ENCODE measurements at places on chromosomes 16 and 17.

- DNase-seq: no peak
Measured at GRCh38 chr17:76588182-76588581, 2.5 kb upstream of the ST6GALNAC2 start.

DNA sequence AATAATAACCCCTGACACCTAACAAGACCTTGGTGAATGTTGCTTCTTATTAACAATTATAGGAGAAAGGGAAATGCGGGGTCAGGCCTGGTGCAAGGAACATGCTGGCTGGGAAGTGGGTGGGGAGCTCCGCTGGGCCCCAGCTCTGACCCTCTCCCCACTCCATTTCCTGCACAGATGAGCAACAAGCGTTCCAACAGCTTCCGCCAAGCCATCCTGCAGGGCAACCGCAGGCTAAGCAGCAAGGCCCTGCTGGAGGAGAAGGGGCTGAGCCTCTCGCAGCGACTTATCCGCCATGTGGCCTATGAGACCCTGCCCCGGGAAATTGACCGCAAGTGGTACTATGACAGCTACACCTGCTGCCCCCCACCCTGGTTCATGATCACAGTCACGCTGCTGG is 23.0 kb downstream of the RHBDL3 start:
- DNase-seq: no peak

GRCh38 chr16:77043076-77043475 is 147.9 kb upstream of the MON1B start:
- DNase-seq: no peak

DNA sequence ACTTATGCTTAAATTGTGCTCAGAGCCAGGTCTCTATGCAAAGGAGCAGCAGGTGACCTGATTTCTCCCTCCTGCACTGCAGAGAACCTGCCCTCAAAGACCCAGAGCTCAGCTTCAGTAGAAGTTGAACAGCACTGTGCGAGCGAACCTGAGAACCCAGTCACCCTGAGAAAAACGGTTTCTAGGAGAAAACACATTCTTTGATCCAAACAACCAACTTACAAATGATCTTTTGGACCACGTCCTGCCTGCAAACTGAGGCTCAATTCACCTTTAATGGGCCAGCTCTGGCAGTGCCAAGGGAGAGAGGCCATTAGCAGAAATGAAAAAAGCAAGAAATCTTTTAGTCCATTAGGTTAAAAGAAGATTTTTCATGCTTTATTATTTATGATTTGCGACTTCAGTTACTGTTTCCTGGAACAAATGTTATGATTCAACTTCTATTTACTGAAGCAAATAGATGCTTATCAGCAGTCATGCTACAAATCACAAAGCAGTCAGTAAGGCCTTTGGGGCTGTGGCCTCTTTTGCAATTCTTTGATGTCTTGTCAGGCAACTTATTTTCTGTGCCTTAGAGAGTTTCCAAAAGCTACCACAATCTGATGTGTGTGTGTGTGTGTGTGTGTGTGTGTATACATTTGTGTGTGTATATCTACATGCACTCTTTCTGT is 65.7 kb upstream of the LRRC37A3 start:
- no peak for DNase-seq

DNA sequence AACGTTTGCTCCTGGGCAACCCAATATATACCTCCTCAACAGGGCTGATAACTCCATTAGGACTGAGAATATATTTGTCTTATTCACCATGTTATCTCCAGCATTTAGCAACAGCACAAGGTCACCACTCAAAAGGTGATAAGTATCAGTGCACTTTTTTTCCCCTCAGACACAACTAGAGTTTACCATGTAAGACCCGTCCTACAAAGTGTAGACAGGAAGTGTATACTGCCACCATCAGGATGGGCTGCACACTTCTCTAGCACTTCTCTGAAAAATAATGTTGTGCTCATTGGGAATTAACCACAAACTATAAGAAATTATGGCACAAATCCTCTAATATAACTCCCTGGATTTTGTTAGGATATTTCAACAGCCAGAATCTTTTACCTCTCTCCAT is 5.7 kb upstream of the VAT1L start:
- no peak for DNase-seq

DNA sequence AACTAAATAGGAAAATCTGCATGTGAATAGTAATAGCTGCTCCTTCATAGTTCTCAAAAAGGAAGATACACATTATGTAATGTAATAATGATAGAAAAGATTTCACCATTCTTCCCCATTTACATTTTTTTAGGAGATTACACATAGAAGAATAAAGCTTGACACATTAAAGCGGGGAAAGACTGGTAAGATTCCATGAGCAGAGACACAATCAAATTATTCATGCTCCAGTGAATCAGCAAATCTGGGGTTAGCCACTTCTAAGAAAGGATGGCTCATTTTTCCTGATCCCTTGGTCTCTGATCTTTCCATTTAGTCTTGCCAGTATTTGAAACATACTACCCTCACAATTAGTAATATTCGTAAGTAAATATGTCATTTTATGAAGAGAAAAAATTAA is 81.9 kb downstream of the CA4 start:
- DNase-seq: no peak

- DNase-seq: no peak
Measured at GRCh38 chr16:9903-10665, 43.3 kb downstream of the POLR3K start.

- no peak for DNase-seq
Measured at GRCh38 chr17:17214646-17215436, 8.7 kb upstream of the PLD6 start.

GRCh38 chr17:62705156-62705777 is 77.8 kb downstream of the MRC2 start:
- DNase-seq: no peak

DNA sequence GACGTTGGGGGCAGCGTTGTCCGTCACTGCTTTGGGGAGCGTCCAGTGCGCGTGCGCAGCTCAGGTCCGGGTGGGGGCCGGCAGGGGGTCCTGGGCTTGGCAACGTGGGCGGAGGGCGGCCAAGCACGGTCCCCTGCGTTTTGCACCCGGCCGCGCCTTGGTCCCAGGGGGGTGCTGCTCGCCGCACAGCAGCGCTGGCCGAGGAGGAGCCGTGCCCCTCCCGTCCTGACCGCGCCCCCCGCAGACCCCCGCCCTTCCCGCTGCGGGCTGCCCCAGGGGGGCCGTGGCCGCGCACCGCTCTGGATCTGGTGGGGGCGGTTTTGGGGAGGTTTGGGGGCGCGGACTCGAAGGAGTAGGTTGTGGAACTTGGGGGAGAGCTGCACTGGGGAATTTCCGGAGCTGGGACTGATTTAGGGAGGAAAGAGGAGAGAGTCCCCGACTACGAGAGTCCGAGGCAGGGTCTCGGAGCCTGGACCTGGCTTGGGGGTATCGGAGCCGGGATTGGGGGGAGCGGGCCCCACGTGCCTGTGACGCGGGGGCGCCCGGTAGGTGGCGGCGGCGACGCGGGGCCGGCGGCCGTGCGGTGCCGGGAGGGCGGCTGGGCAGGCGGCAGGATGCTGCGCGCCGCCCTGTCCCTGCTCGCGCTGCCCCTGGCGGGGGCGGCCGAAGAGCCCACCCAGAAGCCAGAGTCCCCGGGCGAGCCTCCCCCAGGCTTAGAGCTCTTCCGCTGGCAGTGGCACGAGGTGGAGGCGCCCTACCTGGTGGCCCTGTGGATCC is at the start of gene SLC9A5:
Gene SLC9A5, plus strand, starts transcription at position 579 of the 777 bp plus-strand sequence. Its CDS starts 36 bp downstream, at position 615.
- DNase-seq: no peak

DNA sequence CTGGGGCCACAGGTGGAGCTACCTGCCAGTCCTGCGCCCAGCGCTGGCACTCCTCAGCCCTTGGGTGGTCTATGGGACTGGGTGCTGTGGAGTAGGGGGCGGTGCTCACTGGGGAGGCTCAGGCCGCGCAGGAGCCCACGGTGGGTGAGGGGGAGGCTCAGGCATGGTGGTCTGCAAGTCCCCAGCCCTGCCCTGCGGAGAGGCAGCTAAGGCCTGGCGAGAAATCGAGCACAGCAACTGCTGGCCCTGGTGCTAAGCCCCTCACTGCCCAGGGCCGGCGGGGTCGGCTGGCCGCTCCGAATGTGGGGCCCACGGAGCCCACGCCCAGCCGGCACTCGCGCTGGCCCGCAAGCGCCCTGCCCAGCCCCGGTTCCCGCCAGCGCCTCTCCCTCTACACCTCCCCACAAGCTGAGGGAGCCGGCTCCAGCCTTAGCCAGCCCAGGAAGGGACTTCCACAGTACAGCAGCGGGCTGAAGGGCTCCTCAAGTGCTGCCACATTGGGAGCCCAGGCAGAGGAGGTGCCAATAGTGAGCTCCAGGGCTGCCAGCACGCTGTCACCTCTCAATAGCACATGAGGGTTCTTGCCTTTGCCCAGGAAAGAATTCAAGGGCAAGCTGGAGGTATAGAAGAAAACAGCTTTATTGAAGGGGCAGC is 11.0 kb upstream of the EEF2KMT start:
- no peak for DNase-seq

DNA sequence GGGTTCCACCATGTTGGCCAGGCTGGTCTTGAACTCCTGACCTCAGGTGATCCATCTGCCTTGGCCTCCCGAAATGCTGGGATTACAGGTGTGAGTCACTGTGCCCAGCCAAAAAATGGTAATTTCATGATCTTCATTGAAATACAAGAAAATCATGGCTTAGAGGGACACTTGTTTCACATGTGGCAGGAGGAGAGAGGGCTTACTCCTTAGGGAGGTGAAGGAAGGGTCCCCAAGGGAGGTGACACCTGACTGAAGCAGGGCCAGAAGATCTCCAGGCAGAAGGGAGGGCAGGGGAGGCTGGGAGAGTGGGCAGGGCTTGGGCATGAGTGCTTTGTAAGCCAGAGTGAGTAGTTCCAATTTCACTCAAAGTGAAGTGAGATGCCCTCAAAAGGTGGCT is 20.0 kb upstream of the ITGAX start:
- DNase-seq: no peak

GRCh38 chr16:86381491-86381890 is 128.8 kb upstream of the FOXF1 start:
- no peak for DNase-seq
